Pons (tissue), 1 donor: ENCODE measurements at places on chromosomes 7 and 10.

GRCh38 chr7:77252506-77252905 is 52.9 kb upstream of the FGL2 start:
- no peak for DNase-seq

- no peak for DNase-seq
Observed at GRCh38 chr7:98762620-98763019, 107.2 kb downstream of the TMEM130 start.

GRCh38 chr10:114956466-114956865 is 18.5 kb downstream of the TRUB1 start:
- DNase-seq: no peak

DNA sequence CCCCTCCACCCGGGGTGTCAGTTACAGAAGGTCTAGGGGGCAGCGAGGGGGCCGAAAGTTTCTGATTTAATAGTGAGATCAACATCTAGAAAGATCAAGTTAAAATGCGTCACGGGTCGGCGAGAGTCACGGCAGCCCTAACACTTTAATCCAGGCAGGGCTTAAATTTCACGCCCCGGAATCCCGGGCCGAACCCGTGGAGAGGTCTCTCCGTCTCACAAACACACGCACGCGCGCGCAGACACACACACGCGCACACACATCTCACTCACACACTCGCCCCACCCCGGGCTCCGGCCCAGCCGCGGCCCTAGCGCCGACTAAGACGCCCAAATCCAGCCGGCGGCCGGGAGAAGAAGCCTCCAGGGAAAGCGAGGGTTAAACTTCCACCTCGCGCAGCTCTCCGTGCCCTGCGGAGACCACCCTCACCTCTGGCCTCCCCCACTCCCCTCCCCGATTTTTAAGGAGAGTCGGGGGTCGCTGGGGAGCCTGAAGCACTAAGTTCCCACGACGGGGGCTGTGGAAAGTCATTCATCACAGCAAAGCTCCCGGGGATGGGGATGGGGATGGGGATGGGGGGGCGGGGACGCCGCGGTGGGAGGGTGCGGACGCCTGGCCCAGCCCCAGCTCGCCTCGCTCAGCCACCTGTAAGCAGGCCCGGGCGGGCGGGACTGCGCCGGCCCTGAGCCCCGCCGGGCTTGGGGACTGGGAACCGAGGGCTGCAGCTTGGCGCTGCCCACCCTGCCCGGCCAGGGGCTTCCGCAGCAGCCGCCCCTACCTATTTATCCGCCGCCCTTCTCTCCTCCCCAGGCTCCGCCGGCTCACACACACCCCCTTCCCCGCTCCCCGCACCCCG is 1.6 kb downstream of the PDGFA start:
- peak; percentile 60 for DNase-seq

GRCh38 chr10:119483001-119483400 is 59.5 kb downstream of the RGS10 start:
- DNase-seq: no peak

DNA sequence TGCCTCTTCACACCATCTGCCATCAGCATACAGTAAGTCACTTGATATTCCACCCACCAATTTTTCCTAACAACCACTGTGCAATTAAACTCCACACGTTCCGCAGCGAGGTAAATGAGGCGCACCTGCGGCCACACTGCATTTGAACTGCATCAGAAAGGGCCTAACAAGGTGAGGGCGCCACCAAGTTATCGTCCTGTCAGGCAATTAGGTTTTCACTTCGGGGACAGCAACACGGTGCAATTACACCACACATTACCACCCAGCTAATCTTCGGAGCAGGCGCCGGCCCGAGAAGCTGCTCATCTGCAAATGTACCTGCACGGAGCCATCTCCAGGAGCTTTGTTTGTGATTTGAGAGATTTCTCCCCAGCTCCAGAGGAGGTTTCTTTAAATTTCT is 84.4 kb downstream of the EBF3 start:
- no peak for DNase-seq
